ENCODE measurements at places on chromosomes 7 and 10.

- DNase-seq = no peak
Measured at GRCh38 chr10:33494694-33495265, 160.3 kb upstream of the NRP1 start.

- DNase-seq = no peak
Measured at GRCh38 chr7:92661651-92662050, 71.5 kb upstream of the FAM133B start.

GRCh38 chr7:108181073-108181985 lies 51.2 kb upstream of the LAMB4 start:
- DNase-seq = no peak

DNA sequence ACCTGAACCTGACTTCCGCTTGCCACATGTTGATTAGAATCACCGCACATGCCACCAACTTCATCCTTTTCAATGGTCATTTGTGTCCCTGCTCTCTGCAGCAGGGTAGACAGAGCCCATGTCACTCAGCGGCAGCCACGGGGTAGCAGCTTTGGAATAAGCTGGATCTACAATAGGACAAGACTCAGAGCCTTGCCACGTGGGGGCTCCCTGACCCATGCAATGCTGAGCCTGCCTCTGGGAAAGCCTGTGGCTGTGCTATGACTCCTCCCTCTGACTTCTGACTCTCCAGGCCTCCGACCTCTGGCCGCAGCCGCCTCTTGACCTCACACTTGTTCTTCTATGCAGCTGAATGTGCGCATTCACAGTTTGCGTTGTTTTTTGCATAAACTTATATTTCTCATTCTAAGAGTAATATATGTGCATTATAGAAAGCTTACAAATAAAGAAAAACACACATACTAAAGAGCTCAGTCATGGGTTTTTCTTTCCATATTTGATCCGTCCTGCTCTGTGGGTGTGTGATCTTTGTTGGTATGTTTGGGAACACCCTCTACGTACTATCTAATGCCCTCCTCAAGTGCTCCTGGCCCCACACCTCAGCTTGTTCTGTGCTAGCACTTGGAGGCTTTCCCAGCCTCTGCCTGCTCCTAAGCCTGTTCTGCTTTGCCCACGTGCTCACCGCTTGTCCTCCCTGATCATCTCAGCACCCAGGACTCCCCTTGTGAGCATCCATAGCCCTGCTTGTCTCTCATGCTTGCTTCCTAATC lies 198.0 kb upstream of the MKI67 start:
- DNase-seq = no peak

- DNase-seq = no peak
Measured at GRCh38 chr7:125256446-125256845, 326.8 kb upstream of the POT1 start.

DNA sequence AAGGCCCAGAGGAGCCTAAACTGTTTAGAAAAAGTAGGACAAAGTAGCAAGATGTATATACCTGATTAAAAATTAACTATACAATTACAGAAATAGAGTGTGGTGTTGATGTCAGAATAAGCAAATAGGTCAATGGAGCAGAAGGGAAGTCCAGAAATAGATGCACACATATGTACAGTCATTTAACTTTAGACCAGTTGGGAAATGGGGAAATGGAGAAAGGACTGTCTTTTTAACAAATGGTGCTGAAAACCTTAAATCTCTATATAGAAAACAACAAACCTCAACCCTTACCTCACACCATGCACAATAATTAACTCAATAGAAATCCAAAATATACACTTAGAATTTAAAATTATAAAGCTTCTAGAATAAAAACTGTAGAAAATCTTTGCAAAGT lies 72.2 kb downstream of the CH25H start:
- DNase-seq = no peak

DNA sequence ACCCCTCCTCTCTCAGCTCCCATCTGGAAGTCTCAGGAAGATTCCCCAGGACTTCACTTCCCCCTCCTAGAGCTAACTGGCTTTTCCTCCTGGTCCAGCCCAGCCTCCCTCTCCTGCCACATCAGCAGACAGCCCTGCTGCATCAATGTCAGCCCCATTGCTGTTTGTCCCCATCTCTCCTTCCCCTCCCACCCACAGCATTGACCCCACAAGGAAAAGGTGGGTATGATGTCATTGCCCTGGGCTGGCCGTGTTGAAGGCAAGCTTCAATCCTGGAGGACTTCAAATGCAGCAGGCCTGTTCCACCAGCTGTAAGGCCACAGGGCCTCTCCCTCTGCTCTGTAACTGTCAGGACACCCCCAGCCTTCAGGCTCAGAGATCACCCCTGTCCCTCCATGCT lies 66.5 kb downstream of the C10orf105 start:
- DNase-seq = no peak

- DNase-seq = no peak
Measured at GRCh38 chr10:104336821-104337467, 1.3 kb downstream of the ITPRIP start.

- DNase-seq = no peak
Measured at GRCh38 chr7:44534087-44534486, 7.0 kb downstream of the NPC1L1 start.

DNA sequence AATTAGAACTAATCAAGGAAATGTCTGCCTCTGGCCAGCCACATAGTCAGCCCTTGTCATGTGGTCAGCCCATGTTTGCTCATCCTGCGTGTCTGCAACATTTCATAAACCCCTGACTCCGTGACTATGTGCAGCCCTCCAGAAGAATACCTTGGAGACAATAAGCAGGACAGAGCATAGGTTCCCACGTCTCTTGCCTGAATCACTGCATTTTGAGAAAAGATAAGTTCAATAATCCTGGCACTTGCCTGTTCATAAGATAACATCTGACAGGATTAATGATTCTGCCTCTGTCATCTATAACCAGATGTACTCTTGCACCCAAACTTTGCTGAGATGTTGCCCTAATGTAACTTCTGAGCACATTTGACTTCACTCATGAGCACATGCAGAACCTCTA lies 78.4 kb downstream of the AKR1D1 start:
- DNase-seq = no peak

- no peak for DNase-seq
Measured at GRCh38 chr7:1311406-1312135, 78.9 kb downstream of the UNCX start.

GRCh38 chr7:106597014-106597413 lies 63.9 kb downstream of the CCDC71L start:
- no peak for DNase-seq

GRCh38 chr7:28685242-28685643 lies 272.9 kb downstream of the TRIL start:
- DNase-seq = no peak

GRCh38 chr10:75350791-75351190 lies 50.8 kb downstream of the ZNF503 start:
- no peak for DNase-seq

DNA sequence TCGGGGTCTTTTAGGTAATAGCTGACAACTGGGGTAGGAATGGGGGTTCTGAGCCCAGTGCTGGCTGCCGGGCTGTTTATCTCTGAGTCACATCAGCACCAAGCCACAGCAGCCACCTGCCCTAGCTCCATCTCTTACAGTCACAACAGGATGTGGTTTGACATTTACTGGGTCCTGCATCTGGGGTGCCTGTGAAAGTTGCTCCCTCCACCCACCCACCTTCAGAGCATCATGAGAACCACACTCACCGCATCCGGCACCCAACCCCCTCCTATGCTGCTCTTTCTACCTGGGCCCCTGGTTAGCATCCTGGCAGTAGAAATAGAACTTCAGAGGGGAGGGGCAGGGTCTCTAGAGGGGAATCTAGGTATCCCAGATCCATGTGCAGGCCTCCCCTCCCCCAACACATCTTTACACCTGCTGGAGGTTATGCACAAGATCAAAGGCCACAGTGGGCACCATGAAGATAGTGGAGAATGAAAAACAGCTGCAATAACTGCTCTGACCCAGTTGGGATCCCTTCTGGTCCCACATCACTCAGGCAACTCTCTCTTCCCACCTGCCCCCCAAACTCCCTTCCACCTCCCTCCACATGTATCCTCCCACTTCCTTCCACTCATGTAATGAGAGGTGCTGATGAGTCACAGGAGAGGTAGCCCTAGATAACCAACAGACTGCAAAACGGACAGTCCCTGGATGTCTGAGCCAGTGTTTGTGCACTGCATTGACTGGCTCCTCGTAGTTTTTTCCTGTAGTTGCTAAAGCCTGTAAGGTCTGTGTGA lies 38.2 kb downstream of the PRSS2 start:
- DNase-seq = peak; percentile 84

GRCh38 chr7:84091318-84091717 lies 103.3 kb downstream of the SEMA3A start:
- no peak for DNase-seq

DNA sequence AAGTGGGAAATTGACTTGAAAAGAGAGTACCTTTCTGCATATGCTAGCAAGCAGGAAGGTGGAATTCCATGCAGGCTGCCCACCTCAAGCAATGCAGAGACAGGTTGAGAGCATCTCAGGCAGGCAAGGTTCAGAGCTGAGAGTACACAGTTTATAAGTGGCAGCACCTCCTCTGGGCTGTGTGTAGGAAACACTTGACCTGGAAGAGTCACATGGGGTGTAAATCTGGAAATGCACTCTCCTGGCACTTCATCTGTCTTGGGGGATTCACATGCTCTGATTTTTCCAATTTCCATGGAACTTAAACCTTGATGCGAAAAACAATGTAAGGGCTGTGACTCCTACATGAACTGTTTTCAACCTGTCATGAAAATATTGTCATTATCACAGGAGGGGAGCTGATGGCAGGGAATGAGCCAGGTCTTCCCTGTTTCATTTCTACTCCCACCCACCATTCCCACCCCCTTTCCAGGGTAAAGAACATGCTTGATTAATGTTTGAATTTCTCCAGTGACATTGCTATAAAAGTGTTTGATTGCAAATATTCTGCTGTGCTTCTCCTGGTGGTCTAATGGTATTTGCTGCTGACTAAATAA lies 328.3 kb downstream of the BICC1 start:
- DNase-seq = no peak

DNA sequence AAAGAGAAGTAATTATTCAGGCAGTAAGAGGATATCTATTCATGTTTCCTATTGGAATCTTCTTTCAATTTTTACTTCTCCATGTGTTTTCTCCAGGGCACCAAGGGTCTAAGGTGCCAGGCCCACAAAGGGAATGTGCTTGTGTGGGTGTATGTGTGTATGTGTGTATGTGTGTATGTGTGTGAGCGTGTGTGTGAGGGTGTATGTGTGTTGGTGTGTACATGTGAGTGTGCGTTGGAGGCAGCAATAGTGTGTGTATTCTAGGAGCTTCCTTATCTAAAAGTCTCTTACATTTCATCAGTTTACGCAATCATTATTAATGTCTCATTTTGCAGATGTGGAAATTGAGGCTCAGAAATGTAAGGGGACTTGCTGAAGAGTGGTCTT lies 28.3 kb downstream of the RAMP3 start:
- no peak for DNase-seq

Measured in stimulated activated CD4-positive, alpha-beta T cell treated with anti-CD3 and anti-CD28 coated beads, Interleukin-12 subunit alpha, Interleukin-12 subunit beta, amount 100 ng/mL, for 4 hours (primary cell).